Activated naive CD4-positive, alpha-beta T cell treated with anti-CD3 and anti-CD28 coated beads, Interleukin-2, amount 50 U/mL, for 16 hours (primary cell): ENCODE measurements at places on chromosomes 1 and 21.
A peak's percentile ranks its signal among the peaks of the same experiment; 100 is the strongest.

GRCh38 chr1:39683591-39684312 is 7.5 kb downstream of the HPCAL4 start:
- DNase-seq = peak; percentile 51

DNA sequence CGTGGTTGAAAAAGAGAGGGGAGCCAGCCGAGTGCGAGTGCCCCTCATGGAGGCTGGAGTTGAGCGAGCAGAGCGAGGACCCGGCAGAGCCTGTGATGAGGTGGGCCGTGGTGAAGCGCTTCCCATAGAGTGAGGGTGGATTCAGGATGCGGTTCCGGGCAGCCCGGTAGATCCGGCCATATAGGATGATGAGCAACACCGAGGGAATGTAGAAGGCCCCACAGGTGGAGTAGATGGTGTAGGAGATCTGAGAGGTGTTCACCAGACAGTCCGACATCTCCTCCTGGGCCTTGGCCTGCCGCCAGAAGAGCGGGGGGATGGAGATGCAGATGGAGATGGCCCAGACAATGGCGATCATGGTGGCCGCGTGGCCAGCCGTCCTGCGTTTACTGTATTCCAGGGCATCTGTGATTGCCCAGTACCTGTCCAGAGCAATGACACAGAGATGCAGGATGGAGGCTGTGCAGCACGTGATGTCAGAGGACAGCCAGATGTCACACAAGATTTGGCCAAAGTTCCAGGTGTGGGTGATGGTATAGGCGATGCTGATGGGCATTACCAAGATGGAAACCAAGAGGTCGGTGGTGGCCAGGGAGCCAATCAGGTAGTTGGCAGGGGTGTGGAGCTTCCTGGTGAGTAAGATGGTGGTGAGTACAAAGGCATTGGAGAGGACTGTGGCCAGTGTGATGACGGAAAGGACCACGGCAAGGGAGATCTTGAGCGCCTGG is 23.7 kb downstream of the HTR1D start:
- no peak for DNase-seq

GRCh38 chr1:178867670-178868069 is 3.2 kb downstream of the ANGPTL1 start:
- DNase-seq = no peak

- DNase-seq = no peak
Observed at GRCh38 chr1:211487082-211487481, 4.9 kb downstream of the RD3 start.

DNA sequence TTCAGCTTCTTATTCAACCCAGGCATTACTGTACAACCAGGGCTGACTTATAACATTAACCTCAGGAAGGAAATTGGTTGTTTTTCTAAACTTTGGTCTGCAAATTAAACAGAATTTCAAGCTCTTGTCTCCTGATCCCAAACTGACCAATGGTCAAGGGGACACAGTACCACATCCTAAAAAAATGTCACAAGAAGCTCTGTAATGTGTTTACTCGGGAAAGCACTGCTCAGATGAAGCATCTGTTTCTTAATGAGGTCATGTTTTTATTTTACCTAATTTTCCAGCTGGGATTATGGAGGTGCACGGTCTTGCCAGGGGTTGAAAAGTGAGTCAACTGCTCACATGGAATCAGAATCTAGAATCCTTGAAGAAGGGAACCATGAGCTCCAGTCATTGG is 18.7 kb downstream of the ADAMTS5 start:
- DNase-seq = no peak

GRCh38 chr1:221555689-221556433 is 186.0 kb downstream of the DUSP10 start:
- DNase-seq = no peak

- no peak for DNase-seq
Observed at GRCh38 chr1:184911103-184911745, 63.1 kb downstream of the NIBAN1 start.
